ENCODE measurements at places on chromosomes 3 and 15.

DNA sequence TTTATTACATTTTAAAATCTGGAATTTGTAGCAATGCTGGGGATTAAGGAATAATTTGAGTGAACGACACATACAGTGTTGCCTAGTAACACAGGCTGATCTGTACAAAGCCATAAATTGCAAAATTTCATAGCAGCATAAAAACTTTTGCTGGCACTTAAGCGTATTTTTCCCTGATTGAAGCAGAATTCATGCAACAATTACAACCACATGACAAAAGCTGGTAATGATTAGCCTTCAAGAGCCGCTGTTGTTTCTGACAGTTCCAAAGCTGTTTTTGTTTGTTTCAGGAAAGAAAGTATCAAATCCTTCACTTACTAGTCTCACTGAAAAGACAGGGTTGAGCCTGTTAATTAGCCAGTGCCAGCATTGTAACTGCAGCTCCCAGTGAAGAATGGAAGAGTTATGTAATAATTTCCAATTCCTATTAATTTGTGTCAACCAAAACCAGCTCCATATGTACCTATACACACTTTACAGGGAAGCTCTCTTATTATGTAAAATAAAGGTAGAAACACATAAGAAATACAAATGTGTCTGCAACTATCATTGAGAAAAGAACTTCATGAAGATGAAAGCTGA is 60.7 kb downstream of the AGTR1 start:
- DNase-seq: no peak

DNA sequence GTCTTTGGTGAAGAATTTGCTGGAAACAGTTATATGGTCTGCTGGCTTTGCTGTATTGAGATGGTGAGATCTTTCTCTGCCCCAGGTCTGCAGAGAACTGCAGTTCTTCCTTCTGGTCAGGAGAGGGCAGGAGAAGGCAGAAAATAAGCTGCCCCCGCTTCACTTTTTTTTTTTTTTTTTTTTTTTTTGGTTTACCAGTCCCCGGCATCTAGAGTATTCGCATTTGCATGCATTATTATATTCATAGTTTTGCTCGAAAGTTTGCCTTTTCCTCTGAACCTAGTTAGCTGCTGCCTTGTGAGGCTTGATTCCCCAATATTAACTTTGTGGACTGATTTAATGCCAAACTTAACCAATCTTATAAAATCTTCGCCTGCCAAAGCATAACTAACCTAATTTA is 10.6 kb upstream of the PARL start:
- DNase-seq: peak; percentile 58

DNA sequence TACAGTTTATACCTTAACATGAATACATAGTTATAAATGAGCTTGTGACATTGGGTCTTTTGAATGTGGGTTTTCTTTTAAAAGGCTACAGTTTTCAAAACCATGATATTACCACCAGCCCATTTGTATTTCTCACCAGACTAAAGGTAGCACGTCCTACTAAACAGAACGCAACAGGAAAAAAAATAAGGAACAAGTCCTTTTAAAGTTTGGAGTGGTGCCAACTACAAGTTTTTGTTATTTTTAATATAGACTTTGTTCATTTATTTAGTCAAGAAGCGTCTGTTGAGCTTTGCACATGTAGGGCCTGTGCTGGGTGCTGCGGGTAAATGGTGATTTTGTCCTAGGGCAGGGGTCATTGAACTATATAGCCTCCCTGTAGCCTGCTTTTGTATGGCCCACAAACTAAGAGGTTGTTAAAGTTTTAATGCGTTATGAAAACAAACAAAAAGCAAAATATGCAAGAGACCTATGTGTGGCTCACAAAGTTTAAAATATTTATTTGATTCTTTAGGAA is 164.4 kb downstream of the GHSR start:
- no peak for DNase-seq

GRCh38 chr15:45171912-45172311 is 15.9 kb downstream of the SHF start:
- DNase-seq: no peak

DNA sequence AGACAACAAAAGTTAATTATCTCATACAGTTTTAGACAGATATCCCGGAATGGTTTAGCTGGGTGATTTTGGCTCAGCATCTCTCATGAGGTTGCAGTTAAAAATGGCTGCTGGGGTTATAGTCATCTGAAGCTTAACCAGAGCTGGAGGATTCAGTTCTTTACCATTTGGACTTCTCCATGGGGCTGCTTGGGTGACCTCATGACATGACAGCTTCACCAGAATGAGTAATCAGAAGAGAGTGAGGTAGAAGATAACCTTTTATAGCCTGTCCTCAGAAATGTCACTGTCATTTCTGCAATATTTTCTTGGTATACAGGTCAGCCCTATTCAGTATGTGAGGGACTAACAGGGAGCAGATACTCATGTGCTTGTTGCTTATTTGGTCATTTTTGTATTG is 30.9 kb downstream of the TFG start:
- DNase-seq: no peak

DNA sequence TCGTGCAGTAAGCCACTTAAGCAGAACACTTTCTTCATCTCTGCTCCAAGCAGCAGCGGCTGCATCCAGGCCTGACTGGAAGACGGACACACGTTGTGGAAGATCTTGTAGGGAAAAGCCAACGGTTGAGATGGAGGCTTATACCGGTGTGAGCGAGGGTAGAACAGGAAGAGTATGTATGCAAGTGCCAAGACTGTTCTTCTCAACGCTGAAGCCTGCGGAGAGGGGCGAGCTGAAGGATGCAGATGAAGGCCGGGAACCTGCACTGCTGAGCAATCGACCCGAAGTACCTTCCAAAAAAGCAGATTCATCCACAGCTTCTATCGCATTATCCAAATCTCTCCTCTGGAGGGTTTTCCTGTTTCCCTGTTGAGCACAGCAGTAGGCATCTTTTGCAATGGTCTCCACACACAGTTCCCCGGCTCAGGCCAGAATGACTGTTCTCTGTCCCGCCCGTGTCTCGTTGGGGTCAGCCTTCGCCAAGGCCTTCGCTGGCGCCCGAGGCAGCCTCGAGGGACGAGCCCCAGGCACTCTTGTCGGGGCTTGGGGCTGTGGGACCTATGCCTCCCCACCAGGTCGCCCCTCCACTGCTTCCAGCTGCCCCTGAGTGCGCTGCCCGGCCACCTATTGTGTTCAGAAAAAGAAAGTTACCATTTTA is 22.2 kb upstream of the DYNC1LI1 start:
- DNase-seq: no peak

GRCh38 chr3:49668414-49668797 is 5.7 kb upstream of the APEH start:
- no peak for DNase-seq

GRCh38 chr15:47933865-47934264 is 186.9 kb upstream of the SLC24A5 start:
- DNase-seq: no peak

DNA sequence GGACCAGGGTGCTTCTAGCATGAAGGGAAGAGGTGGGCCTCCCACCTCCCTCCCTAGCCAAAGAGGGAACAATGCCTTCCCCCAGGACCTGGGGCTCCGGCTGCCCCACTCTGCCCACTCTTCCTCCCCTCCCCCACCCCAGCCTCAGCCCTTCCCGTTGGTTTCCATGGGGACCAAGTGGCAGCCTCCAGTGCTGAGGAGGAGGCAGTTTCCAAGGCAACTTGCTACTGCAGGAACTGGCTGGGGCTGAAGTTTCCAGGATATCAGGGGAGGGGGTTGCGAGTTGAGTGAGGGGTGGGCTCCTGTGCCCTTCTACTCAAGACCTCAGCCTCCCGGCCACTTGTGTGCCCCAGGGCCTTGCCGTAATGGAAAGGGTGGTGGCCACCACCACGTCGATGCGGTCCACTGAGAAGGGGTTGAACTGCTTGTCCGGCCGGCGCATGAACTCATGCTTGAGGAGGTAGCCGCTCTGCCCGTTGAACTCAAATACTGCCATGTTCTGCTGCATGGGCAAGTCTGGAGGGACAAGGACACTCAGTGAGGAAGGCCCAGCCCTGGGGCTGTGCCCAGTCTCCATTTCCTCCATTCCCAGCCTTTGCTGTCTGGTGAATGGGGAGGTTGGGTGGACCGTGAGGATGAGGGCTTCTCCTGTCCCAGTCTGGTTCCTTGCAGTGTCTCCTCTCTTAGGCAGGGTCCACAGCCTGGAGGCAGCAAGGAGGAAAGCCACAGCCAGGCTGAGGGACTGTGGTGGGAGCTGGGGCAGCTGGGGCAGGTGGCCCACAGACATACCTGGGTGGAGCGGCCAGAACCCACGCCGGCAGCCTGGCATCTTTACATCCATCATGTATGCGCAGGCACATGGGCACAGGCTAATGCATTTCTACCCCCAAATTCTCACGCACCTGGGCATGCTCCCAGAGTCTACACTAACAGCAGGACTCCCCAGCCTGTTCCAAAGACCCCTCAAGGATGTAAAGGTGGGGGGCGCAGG is 11.3 kb upstream of the ANKRD63 start:
- no peak for DNase-seq

DNA sequence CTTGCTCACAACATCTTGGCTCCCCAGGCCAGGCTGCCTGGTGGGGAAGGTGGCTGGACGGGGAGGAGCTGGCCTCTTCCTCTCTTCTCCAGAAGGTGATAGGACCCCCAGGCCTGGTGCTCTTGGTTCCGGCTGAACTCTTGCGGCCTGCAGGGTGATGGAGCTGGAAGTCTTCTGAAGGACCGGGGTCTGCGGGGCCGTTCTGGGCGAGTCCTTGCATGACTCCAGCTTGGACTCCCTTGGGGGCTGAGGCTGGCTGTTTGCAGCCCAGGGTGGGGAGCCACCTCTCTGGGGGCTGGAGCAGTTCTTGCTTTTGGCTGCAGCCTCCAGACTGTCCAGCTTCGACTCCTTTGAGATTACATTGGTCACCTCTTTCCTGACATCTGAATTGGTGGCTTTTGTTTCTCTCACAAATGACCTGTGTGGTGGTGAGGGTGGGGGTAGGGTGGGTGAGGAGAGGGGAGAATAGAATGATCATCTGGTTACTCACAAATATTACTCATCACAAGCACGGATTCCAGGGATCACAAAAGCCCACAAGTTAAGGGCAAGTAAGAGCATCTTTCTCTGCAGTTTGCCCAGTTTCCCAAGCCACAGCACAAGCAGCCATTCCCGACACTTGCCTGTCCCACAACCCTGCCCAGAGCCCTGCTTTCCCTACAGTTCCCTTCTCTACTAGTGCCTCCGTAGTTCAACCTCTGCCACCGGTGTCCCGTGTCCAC is 149.1 kb upstream of the HACD2 start:
- no peak for DNase-seq

DNA sequence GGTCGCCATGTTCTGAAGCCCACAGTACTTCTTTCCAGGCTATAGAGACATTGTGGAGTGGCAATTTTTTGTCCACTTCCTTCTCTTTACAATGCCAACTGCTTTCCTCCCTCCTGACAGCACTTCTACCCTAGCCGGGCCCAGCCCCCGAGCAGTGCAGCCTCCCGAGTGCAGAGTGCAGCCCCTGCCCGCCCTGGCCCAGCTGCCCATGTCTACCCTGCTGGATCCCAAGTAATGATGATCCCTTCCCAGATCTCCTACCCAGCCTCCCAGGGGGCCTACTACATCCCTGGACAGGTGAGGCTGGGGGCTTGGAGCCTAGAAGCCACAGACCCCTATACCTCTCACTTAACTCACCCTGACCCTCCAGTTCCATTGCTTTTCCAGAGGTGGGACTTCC is 2.8 kb downstream of the EIF4G1 start:
- no peak for DNase-seq

DNA sequence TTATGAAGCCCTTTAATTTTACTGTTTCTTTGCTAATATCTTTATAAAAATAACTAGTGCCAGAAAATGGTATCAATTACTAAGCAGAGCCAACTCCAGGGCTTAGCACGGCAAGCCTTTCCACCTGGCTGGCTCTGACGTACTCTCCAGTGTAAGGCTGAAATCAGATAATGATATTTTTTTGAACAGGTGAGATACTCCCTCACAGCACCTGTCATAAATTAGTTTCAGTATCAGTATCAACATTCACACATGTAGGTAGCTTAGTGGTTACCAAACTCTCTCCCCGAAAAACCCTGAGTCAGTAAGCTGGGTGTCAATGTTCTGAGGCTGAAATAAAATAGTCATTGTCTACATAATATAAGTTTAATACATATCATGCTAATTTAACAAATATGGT is 710.1 kb downstream of the SQOR start:
- no peak for DNase-seq

- no peak for DNase-seq
These were observed 82.8 kb upstream of the CDV3 start for GRCh38 chr3:133490468-133491351.

GRCh38 chr3:24608701-24609390 is 114.2 kb upstream of the THRB start:
- no peak for DNase-seq

DNA sequence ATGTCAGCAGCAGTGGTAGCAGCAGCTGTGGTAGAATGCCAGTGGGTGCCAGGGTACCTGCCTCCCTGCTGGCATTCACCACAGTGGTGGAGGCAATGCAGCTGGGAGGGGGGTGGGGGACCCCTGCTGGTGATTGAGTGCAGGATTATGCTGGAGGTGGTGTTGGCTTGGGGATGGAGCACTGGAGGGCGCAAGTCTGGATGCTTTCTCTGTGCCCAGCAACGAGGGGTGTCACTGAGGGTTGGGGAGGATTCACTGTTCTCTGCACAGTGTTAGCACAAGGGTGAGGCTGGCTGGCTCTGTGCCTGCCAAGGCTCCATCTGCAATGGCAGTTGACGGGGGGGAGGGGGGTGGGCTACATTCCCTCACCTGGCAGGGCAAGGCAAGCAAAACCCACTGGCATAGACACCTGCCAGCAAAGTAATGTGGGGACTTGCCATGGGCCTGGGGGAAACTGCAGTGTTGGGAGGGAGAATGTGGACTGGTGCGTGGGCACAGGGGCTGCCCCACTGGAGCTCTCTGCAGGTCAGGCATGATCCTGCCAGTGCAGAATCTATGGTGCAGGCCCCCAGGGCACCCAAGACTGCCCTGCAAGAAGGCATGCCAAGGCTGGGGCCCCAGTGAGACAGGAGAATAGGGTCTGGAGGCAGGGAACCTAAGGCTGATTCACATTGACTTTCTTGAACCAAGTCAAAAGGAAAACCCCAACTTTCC is 64.3 kb downstream of the MINDY4B start:
- DNase-seq: no peak

- no peak for DNase-seq
These were observed 36.1 kb upstream of the XIRP1 start for GRCh38 chr3:39228496-39228895.

DNA sequence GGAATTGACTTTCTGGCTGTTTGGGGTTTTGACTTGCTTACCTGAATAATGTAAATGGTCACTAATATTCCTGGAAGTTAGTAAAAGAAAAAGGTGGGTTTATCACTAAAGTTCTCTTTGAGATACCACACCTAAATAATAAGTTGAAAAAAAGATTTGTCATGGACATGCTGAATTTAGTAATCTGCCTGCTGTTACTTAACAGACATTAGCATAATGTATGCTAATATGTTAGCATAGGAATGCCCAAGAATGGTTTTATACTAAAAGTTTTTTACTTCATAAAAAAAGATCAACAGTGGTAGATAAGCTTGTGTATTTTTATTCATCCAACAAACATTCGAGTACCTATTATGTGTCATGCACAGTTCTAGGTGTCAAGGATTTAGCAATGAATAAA is 36.5 kb downstream of the GMPS start:
- DNase-seq: no peak

GRCh38 chr3:53506110-53506762 is 11.8 kb downstream of the CACNA1D start:
- DNase-seq: no peak

Data from SW 1271 (cell line).